ENCODE measurements at places on chromosomes 7 and 10.

- no peak for DNase-seq
These were observed 31.5 kb downstream of the ACTA2 start for GRCh38 chr10:88920986-88921593.

DNA sequence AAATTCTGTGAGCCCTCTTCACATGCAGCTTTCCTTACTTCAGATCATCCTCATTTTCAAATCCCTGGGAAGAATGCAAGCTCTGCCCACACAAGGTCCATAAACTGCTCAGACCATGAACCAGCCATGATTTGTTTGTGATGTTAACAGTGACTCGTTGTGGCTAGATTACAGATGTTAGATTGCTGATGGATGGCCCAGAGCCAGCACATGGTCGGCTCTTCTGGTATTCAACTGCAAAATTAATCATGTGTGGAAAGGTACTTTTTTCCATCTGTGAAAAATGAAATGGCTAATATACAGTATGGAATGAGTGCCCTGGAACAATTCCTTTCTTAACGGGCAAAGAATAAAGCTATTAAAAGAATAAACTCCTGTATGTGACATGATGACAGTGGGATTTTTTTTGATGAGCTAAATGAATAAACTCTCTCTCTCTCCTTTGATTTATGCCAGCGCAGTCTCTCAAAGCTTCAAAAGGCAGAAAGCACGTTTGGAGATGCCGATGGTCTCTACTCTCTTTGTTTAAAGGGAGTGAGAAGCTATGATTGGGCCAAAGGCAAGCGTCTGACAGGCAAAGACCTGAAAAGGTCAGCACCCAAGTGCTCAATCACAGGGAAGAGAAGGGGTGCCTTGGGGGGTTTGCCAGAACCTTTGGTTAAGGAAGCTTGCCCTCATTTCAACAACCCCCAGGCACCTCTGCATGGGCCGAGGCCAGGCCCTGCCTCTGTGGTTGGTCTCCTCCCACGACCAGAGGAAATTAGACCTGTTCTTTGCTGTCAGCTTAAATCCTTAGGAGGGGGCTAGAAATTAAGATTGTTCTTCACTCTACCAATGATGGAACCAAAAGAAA lies 444.0 kb upstream of the NFE2L3 start:
- no peak for DNase-seq

DNA sequence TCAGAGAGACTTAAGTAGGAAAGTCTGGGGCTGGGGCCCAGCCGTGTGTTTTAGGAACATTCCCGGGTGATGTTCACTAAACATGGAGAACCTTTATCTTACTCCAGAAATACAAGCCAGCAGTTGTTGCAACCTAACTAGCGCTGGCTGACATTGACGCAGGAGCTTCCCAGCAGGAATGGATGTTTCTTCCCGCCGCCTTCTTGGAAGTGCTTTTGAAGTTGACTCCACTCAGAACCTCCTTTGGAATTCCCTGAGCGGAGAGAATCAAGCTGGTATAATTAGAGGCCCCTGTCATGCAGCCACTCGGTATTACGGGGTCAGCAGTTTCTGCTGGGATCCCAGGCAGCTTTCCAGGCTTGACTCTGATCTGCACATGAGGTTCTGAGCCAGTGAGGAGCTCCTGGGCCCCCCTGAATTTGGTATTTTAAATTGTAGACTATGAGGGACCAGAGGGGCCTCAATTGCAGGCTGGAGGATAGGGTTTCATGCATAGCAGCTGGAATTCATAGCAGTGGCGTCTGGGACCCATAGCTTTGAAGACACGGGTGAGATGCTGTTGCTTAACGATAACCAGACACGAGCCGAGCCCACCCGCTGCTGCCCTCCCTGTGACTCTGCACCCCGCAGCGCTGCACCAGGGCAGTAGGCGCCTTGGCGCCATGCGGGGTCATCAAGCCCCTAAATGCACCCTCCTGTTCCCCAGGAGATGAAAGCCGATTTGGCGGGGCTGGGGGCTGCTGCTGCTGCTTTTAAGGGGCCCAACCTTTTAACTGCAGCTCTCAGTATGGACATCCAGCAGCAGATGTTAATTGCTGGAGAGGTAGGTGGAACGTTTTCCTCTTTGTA lies 61.8 kb downstream of the EEPD1 start:
- DNase-seq = no peak

GRCh38 chr7:148447221-148447849 lies 143.2 kb upstream of the C7orf33 start:
- DNase-seq = no peak

DNA sequence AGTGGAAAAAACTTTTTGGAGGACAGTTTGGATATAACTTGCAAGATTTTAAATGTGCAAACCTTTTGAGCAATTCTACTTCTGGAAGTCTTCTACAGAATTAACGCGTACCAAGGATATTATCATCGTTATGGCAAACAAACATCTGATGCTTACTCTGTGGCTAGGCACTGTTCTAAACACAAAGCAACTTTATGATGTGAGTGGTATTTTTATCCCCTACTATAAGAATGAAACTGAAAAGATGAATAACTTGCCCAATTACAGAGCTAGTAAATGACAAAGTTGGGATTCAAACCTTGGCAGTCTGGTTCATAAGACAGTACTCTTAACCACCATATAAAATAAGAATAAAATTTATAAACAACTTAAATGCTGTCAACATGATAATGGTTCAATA lies 15.8 kb downstream of the ASZ1 start:
- DNase-seq = no peak

DNA sequence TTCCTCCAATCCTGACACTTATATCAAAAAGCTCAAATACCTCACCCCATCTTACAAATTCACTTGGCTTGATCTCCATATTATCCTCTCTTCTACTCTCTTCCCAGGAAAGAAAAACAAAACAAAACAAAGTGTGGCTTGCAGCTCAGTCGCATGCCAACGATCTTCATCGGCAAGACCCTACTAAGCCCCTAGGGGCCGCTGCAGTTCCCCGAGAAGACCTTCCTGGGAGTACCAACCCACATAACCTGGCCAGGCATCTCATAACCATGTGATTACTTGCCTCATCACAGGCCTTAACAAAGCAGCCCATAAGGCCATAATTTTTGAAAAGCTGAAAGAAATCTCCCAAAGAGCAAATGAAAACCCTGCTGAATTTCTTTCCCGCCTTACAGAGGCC lies 103.7 kb downstream of the ZNF92 start:
- no peak for DNase-seq

DNA sequence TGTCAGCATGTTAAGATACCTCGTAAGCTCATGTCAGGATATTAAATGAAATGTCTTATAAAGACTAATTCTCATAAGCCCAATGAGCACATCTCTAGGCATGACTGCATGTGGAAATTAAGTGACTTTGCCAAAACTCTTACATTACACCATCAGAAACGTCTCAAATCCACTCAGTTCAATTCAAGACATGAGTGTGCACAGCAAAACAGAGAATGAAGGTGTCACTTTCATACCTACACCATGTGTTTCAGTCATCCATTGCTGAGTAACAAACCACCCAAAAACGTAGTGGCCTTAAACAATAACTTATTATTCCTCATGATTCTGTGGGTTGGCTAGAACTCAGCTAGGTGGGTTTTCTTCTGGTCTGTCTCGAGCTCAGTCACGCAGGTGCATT lies 99.8 kb downstream of the ATE1 start:
- DNase-seq = no peak

- no peak for DNase-seq
These were observed 281.7 kb downstream of the SORCS3 start for GRCh38 chr10:104922810-104923209.

DNA sequence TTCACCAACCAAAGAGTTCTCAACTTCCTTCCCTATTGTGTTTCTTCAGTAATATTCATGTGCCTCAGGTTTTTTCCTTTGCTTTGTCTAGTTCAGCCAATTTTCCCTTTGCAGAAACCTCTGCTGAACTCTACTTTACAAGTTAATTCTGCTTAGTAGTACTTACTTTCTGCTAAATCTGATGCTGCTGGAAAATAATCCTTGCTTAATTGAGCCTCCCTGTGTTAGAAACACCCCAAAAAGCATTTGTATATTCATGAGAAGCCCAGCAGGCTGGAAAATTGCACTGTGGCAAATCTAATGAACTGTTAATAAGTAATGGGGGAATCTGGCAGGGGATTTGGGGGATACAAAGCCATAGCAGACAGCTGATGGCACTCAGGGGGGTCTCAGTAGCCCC lies 78.5 kb downstream of the CDCA7L start:
- DNase-seq = no peak

DNA sequence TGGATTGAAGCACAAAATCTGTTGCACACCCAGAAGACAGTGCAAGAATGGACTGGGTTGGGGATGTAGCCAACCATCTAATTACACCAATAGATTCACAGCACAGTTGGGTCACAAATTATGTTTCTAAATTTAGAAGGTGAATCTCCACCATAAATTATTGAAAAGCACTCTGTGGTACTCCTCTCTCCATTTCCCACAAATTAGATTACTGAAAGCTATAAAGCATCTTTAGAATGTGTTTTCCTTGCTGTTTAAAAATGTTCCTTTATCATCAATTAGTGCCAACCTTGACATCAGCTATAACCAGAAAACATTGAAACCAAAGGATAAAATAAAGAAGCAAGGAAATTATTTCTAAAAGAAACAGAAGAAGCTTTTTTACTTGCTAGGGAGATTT lies 39.9 kb upstream of the HDAC9 start:
- no peak for DNase-seq

DNA sequence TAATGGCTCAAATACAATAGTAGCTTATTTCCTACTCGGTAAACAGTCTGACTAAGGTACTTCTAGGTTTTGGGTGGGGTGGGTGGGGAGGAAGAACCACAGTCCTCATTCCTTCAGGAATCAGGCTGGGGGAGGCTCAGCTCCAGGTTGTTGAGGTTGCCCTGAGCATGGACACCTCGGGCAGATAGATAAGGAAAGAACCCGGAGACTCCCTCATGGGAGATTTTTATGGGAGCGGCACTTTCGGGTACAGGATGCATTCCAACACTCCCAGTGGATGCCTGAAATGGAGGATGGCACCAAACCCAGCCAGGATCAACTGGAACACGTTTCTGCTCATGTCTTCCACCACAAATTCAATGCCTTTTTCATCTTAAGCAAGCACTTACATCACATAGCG lies 5.5 kb upstream of the GSDME start:
- DNase-seq = no peak

DNA sequence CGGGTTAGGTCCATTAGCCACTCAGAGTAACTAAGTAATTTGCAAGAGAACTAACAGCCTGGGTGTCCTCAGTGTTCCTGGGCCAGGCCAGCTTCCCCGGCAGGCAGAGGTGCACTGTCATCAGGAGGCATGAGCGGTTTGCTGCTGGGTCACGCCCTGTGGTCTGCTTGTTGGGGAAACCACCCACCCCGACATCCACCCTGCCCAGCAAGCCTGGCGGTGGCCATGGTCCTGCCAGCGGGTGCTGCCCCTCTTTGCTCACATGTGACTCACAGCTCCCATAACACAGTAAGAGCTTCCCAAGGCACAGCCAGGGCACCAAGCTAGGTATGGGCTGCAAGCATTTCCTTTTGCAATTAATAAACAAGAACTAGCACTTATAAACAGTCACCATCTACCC lies 75.9 kb downstream of the RGS10 start:
- DNase-seq = no peak

DNA sequence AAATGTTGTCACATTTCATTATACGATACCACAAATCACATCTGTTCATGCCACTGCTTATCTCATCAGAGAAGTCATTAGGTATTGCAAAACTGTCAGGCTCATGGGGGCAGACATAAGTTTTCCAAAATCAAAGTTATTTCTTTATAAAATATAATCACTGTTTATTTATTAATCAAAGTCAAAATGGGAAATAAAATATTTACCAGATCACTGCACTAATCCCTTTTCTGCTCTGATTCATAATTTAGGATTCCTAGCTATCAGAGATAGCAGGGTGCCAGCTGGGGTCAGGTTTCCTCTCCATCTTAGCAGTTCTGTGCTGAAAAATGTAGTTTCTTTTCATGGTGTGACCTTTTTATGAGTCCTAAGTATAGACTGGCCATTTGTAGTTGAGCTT lies 117.7 kb upstream of the LANCL2 start:
- DNase-seq = no peak

GRCh38 chr7:36082910-36083309 lies 70.1 kb upstream of the EEPD1 start:
- DNase-seq = no peak

DNA sequence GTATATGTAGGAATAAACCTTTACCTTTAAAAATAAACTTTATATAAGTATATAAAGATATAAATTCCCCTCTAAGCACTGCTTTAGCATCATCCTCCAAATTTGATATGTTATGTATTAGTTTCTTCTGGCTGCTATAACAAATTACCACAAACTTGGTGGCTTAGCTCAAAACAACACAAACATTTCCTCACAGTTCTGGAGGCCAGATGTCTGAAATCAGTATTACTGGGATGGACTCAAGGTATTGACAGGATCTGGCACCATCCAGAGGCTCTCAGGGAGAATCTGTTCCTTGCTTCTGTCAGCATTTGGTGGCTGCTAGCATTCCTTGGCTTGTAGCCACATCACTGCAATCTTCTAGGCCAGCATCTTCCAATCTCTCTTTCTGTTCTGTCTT lies 6.7 kb upstream of the SCRN1 start:
- no peak for DNase-seq

- DNase-seq = no peak
These were observed 4.5 kb downstream of the AKR1E2 start for GRCh38 chr10:4830551-4830950.

- DNase-seq = no peak
These were observed 25.3 kb upstream of the NUDCD3 start for GRCh38 chr7:44515590-44516268.

GRCh38 chr10:13722747-13723653 lies 136.2 kb downstream of the PRPF18 start:
- no peak for DNase-seq

DNA sequence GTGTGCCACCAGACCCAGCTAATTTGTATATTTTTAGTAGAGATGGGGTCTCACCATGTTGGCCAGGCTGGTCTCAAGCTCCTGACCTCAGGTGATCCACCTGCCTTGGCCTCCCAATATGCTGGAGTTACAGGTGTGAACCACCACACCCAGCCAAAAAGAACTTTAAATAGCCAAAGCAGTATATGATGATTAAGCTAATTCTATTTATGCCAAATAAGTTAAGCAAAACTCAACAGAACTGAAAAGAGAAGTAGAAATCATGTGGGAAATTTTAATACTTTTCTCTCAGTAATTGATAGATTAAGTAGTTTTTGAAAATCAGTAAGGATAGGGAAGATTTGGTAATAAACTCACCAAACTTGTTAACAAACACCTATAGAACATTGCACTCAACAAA lies 24.5 kb upstream of the RHEB start:
- no peak for DNase-seq

GRCh38 chr10:87794285-87794684 lies 23.7 kb downstream of the ATAD1 start:
- DNase-seq = no peak

GRCh38 chr10:44607116-44607515 lies 222.2 kb upstream of the CXCL12 start:
- no peak for DNase-seq

DNA sequence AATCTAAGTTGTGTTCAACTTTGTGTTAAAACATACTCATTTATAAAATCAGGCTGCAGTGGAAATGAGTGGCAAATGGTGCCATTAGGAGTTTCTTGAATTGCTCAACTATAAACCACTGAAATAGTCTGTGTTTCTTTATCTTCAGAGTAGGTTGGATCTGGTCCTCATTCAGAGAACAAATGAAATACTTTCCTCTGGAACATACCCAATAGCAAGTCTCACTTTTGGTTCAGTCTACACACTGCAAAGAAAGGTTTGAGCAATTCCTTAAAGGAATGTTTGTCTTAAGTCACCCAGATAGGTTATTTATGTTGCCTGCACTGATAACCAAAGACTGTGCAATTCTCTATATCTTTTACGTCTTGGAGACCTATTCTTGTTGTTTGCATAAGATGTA lies 62.5 kb downstream of the ABCB4 start:
- no peak for DNase-seq

GRCh38 chr10:5523796-5524574 lies 776 bp upstream of the CALML3 start:
- DNase-seq = no peak

Measured in T-helper 17 cell (primary cell).